ENCODE measurements at places on chromosomes 2 and 18.

DNA sequence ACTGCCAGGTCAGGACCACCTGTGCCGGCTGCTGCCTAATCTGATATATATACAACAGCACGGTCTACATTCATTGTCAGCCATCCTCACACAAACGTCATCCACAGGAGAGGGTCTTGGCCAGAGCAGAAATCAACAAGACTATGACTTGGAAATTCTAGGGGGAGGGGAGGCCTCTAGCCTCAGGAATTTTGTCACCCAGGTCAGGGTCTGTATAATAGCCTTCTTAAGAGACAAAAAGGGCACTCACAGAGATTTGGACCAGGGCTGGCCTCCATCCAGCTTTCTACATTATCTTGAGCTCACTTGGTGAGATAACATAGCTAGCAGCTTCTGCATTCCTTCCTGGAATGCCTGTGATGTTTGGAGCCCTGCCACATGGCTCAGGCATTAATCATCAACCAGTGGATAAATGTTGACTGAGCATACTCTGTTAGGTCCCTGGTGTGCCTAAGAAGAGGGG, 50.4 kb upstream of the CTIF start:
- no peak for DNase-seq

DNA sequence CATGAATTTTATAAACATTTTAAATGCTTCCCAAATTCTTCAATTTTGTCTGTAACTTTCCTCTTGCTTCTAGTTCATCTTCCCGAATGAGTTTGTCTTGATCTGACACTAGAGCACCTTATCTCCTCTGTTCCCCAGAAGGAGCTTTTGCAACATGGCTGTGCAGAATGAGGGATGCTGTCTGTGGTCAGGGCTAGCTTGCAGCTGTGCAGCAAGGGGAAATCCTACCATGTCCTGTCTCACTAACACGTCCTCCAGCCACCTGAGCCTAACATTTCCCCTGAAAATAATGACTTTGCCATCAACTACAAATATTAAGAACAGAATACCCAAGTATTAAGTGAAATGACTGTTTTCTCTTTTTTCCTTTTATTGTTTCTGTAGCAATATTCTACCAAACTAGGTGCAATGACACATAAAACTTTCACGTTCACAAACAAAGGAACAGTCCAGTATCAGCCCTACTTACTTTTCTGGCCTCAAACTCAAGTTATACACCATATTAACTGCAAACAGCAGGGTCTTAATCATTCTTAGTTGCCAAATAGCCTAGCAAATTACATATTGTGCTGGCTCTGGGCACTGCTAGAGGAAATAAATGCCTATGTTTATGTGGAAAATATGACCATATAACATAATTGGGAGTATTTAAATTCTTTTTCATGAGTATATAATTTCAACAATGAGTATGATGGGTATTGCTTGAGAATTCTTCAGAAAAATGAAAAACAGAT, 423.3 kb downstream of the CMPK2 start:
- DNase-seq = no peak

GRCh38 chr2:64839844-64840243, 149.4 kb upstream of the SLC1A4 start:
- DNase-seq = no peak

DNA sequence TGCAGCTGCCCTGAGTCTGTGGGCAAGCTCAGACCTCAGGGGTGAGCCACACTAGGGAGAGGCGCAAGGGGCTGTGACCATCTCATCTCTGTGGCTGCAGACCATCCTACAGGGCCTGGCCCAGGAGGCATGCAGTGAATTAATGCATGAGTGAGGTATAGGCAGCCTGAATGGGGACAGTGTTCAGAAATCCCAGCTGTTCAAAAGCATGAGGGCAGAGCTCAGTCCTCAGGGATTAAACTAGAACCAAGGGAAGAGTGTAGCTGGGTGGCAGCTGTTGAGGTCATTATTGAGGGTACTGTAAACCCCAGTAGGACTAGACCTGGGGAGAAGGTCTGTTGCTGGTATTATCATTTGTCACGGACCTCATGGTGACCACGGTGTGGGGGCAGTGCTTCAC, 17.0 kb downstream of the TMEM177 start:
- no peak for DNase-seq

GRCh38 chr18:21513292-21513691, 87.2 kb downstream of the ESCO1 start:
- no peak for DNase-seq

GRCh38 chr2:120613742-120614571, 121.7 kb upstream of the GLI2 start:
- no peak for DNase-seq

DNA sequence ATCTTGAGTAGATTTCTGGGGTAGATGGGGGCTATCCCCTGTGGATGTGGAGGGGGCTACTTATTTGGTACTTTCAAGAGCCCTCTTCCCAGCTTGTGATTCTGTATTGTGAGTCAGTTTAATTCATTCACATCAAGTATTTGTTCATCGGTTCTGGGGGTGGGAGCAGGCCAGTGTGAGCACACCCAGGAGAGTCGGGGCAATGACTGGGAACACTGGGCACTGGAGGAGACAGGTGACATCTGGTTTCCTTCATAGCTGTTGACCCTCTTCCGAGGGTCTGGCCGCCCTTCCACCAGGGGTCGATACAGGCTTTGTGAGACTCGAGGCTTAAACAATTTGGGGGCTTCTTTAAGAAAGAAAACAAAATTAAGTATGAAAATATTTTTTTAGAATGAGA, 2.5 kb upstream of the TOGARAM2 start:
- DNase-seq = no peak

DNA sequence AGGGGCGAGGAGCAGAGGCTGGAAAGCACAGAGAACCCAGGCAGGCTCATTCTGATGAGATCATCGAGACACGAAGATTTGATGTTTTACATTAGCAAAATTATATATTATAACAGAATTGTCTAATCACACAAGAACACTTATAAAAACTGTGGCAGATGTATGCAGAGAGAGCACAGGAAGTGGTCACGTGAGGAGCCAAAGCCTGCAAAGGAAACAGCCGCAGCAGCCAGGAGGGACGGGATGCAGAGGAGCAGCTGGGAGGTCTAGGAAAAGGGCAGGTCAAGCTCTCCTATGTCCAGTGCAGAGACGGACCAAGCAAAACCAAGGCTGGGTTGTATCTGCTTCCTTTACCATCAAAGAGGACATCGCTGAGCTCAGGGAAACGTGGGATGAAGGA, 355.1 kb upstream of the MYT1L start:
- no peak for DNase-seq

DNA sequence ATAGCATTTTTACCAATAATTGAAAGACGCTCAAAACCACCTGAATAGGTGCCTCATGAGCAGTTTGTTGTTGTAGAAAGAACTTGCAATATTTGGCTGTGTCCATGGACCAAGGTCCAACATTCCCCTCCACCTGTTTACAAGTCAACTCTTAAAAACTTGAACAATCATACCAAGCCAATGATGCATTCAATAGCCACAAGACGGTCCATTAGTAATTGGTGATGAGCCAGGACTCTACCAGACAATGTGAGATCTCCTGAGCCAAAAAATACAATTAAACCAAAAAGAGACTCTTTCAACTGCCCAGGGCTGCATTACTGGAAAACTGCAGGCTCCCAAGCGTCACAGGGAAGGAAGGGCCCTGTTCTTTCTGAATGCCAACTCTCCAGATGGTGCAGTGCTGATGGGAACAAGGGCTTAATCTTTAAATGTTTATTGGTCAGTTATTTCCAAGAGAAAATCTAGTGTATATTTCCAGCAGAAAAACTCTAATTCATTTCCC, 118.8 kb upstream of the EPB41L3 start:
- DNase-seq = no peak

- DNase-seq = no peak
Observed at GRCh38 chr2:29223851-29224692, 108.9 kb downstream of the CLIP4 start.

DNA sequence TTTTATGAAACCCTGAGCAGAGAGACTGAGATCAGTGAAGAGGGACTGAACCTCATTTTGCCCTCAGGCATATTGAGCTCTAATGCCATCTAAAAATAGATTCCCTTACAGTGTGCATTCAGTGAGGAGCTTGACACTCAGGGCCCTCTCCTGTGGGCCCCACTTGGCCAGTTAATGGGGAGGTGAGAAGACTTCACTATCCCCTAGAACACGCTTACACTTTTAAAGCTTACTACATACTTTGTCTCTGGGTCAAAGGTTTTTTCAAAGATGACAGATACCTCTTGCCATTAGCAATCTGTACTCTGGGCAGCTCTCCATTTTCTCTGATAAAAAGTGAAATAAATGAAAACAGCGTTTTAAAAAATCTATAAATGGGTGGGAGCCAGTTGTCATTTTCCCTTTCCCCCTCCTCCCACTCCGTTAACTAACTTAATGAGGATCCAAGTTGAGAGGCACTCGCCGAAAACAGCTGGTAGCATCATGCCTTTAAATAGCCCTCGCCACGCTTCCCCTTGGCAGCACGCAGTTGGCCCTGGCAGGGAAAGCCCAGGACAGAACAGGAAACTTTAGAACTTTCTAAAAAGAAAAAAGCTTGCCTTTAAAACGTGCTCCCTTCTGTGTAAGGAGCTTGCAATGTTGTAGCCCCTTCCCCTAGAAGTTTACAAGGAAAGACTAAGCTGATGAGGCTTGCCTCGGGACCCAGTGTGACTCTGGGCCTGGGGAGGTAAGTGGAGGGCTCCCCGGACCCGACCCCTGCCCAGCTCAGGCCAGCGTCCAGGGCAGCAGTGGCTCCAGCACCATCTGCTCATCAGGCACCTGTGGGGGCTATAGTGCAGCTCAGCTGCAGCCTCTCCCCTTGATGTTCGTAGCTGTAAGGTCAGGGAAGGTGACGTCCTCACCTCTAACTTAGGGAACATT, 58.8 kb upstream of the FOSL2 start:
- no peak for DNase-seq

DNA sequence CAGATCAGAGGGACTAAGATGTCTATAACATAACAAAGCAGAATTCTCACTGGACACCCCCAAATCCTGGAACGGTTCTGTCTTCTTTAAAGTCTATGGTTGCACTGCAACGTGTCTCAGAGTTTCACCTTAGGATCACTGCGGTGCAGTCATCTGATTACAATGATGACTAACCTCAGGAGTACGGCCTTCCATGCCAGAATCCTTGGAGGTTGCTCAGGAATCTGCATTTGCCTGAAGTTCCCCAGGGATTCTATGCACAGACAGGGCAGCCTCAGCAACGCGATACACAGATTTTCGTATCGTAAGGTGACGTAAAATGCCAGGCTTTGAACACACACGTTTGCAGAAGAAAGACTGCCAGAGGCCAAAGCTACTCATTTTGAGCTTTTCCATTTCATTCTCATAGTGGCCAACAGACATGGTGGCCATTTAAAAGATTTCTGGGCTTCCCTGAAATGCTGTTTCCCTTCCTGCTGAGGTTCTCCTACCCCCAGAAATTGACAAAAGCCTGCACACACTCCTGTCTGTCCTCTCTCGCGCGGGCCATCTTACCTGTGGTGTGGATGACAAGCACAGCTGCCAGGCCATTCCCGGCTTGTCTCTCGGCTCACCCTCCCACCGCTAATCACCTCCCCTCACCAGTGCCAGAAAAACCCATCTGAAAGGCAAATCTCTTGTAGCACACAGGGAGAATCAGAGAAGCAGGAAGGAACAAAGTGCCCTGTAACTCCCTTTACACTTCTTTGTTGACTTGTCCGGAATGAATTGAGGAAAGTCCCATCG, 148.8 kb downstream of the ACKR3 start:
- DNase-seq = no peak

DNA sequence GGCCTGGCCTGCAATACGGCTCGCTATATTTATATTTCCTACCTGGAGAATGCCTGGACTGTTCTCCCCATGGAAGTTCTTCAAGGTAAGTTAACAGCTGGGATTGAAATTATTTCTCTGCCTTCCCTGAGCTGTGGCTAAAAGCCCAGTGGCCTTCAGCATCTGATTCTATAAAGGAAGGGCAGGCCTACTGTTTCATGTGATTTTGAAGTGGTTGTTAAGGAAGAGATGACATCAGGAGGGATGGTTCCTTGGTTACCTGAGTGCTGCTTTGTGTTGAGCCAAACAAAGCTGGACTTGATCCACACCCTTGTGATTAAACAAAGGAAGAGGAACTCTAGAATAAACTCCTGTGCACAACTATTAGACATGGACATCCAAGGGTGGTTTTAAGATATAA, 61.6 kb downstream of the MFSD6 start:
- DNase-seq = no peak

GRCh38 chr18:7470101-7470500, 97.0 kb upstream of the PTPRM start:
- no peak for DNase-seq

DNA sequence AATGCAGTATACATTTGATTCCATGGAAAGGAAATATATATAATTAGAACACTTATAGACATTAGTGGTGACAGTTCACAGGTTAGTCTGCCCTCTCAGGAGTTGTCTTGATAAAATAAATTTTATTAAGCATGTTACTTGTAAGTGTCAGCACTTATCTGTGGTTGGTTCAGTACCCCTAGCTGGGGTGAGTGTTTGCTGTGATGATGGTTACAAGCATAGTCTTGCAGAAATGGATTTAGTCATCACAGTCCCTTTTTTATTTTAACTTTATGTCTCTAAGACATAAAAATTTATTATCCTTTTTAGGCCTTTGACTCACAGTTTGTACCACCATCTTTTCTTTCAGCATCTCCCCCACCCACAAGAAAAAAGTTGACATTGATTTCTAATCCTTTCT, 52.1 kb downstream of the NCK2 start:
- DNase-seq = no peak

DNA sequence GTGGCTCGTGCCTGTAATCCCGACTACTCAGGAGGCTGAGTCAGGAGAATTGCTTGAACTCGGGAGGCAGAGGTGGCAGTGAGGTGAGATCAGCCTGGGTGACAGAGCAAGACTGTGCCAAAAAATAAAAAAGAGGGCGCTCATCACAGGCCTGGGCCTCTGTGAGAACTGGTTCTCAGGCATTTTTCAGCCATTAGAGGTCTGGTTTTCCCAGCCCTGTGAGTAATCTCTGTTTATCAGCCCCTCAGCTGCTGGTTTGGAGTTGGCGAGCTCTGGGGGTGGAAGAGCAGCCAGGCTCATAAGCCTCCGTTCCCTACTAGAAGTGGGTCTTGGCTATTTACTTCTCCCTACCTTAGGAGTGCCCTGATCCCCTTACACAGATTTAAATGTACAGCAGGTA, 53.1 kb downstream of the CHRNA1 start:
- no peak for DNase-seq

DNA sequence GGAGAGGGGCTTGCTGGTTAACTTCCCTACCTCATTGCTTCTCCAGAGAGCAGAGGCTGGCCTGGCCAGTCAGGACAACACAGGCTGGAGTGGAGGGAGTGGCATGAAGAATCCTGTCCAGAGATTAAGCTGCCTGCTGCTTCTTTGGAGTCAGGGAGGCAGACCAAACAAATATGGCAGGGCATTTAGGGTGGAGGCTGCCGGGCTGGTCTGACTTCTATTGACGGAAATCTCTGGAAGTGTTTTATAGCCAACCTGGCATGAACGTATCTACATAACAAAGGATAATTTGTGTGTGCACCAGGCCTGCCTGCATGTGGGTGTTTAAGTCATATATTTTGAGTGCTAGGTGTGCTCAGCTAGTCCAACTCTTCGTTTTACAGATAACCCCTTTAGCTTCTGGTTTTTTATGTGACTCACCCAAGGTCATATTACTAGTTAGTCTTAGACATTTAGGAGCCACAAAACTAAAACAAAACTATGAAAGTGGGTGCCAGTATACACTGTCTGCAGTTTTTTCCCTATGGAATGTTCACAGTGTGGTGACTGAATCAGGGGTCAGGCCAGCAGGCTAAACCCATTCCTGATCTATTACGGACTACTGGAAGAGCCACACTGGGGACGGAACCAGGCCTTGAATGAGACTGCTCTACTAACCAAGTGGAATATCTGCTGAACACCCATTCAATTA, 5.5 kb downstream of the NPC1 start:
- DNase-seq = no peak

Measured in KG1 (cell line).